T-helper 17 cell (primary cell): ENCODE measurements at places on chromosomes 16 and 17.

GRCh38 chr16:80527297-80527696 is 13.5 kb upstream of the DYNLRB2 start:
- H3K36me3 ChIP-seq: no peaks in the 10 kb centered on the region
- peaks cover 5% of the 10 kb centered on the region for H3K27me3 ChIP-seq
- H3K4me3 ChIP-seq: no peak overlapping the region
- no peak overlapping the region for H3K27ac ChIP-seq

GRCh38 chr16:89280546-89281188 is 63.2 kb downstream of the ZNF778 start:
- H3K4me1 ChIP-seq: no peaks in the 10 kb centered on the region
- no peaks in the 10 kb centered on the region for H3K27me3 ChIP-seq
- no peak overlapping the region for H3K4me3 ChIP-seq
- H3K27ac ChIP-seq: no peak overlapping the region
- H3K36me3 ChIP-seq: no peaks in the 10 kb centered on the region
- no peak for DNase-seq

DNA sequence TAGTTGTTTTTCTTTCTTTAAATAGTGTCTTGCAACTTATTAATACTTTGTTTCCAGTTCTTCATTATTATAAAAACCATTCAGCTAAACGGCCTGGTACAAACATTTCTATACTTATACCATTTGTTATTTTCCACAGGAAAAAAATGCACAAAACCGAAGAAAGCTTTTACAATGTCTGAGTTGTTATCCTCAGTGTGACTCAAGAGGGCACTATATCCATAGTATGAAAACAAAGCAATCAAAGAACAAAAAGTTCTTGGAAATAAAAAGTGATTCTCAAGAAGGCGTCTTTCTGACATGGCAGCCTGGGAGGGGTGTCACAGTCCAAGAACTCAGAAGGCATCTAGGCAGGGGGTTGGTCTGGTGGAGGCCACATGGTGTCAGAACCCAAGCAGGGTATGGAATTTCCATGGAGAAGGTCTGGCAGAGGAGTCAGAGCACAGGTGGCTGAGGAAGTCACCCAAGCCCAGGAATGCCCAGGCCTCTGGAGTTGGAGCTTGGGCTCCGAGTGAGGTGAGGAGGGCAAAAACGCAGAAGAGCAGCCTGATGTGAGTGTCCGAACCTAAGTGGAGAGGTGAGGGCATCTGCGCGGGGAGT is 70.9 kb upstream of the ATP2A3 start:
- DNase-seq: no peak
- peaks cover 5% of the 10 kb centered on the region for H3K36me3 ChIP-seq
- H3K4me3 ChIP-seq: no peak overlapping the region
- H3K27me3 ChIP-seq: no peaks in the 10 kb centered on the region
- peak overlapping the region; percentile 93 for H3K27ac ChIP-seq
- peaks cover 8% of the 10 kb centered on the region for H3K4me1 ChIP-seq

DNA sequence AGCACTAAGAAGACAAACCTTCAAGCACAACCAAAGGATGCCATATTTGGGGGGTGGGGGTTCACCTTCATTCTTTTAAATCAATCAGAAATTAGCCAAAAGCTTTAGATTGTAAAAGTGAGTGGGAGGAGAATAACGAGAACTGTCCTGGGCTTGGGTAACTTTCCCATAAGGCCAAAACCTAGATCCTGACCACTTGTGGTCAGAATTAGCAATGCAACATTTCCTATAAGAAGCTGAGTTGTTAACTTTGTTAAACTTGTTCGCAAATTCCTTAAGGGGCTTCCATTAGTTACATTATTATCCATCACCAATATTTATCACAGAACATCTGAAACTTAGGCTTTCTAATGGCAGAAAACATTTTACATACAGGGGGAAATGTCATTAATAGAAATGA is 25.1 kb downstream of the STAT5B start:
- peak overlapping the region; percentile 97 for H3K27ac ChIP-seq
- H3K4me3 ChIP-seq: no peak overlapping the region
- H3K27me3 ChIP-seq: no peaks in the 10 kb centered on the region
- H3K4me1 ChIP-seq: peaks cover 57% of the 10 kb centered on the region
- DNase-seq: no peak

DNA sequence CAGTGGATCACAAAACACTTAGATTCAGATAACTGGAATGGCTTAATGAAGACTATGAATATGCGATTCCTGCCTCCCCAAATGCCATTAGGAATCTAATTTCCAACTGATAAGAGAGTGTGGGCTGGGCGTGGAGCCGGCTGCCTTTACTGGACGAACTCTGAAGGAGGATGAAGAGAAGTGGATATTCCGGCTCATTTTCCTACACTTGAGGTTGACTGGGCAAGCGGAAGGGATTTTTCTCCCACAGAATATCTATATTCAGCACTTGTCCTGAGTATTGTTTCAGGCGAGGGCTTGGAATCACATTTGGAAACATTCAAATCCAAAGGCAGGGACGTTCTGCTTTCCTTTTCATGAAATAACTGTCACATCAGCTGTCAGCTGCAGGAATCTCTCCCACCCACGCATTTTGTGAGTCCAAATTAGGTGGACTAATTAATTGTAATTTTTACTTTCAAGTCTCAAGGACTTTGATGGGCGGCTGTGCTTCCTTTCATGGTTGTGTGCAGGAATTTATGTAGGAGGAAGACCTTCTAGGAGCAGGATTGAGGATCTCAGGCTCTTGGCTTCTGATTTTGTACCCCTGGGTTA is 138.5 kb downstream of the PITPNC1 start:
- H3K27ac ChIP-seq: peak overlapping the region; percentile 24
- peaks cover 37% of the 10 kb centered on the region for H3K4me1 ChIP-seq
- DNase-seq: no peak
- no peak overlapping the region for H3K4me3 ChIP-seq
- no peaks in the 10 kb centered on the region for H3K36me3 ChIP-seq
- H3K27me3 ChIP-seq: no peaks in the 10 kb centered on the region

GRCh38 chr16:53341792-53342191 is 92.5 kb upstream of the RBL2 start:
- no peak overlapping the region for H3K27ac ChIP-seq
- DNase-seq: no peak
- no peaks in the 10 kb centered on the region for H3K27me3 ChIP-seq
- peaks cover 3% of the 10 kb centered on the region for H3K4me1 ChIP-seq

DNA sequence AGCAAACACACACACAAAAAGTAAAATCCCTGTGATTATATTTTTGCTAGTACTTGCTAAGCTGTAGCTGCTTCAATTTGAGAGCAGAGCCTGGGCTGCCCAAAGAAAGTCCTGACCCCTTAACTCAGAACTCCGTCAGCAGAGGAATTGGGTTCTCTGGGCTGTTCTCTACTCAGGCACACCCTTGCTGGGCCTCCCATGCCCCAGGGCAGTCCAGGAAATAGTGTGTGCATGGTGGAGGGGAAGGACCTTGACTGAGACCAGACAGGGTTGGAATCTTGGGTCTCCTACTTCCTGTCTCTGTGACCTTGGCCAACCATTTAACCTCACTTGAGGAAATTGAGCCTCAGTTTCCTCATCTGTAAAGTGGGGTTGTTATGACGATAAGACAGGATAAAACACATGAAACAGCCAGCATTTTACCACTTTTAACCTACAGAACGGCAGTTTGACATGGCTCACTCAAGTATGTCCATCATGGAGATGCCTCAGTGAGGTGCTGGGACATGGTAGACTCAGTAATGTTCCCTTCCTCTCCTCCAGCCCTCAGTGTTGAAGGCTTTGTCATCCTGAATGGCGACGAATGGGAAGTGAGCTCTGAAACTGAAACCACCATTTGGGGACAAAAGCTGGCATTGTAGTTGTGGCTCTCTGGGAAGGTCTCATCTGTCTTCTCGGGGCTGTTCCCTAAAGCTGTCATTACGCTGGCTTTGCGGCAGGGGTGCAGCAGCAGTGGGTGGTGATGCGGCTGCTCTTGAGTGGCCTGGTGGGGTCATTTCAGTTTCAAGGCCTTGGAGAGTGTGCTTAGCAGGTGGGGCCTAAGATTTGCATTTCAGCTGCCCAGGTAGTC is 74.9 kb downstream of the CMIP start:
- no peaks in the 10 kb centered on the region for H3K27me3 ChIP-seq
- no peak for DNase-seq
- no peaks in the 10 kb centered on the region for H3K36me3 ChIP-seq

- H3K27ac ChIP-seq: peak overlapping the region; percentile 41
- no peak overlapping the region for H3K4me3 ChIP-seq
- no peak for DNase-seq
- peaks cover 7% of the 10 kb centered on the region for H3K36me3 ChIP-seq
- peaks cover 13% of the 10 kb centered on the region for H3K27me3 ChIP-seq
Observed at GRCh38 chr17:50472286-50472685, 3.6 kb upstream of the CHAD start.

DNA sequence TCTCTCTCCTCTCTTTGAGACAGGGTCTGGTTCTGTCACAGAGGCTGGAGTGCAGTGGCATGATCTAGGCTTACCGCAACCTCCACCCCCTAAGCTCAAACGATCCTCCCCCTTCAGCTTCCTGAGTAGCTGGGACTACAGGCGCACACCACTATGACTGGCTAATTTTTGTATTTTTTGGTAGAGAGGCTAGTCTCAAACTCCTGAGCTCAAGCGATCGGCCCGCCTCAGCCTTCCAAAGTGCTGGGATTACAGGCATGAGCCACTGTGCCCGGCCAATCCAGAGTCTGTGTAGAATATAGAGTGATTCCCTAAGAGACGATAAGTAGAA is 65.8 kb upstream of the RPH3AL start:
- peak overlapping the region; percentile 76 for H3K4me3 ChIP-seq
- peaks cover 58% of the 10 kb centered on the region for H3K4me1 ChIP-seq
- DNase-seq: no peak
- H3K27me3 ChIP-seq: no peaks in the 10 kb centered on the region
- H3K27ac ChIP-seq: peak overlapping the region; percentile 75

GRCh38 chr17:49656247-49656646 is 21.6 kb downstream of the SPOP start:
- H3K27ac ChIP-seq: peak overlapping the region; percentile 29
- DNase-seq: no peak
- no peaks in the 10 kb centered on the region for H3K27me3 ChIP-seq
- peaks cover 36% of the 10 kb centered on the region for H3K4me1 ChIP-seq

GRCh38 chr16:12708266-12708665 is 95.4 kb downstream of the CPPED1 start:
- H3K27ac ChIP-seq: no peak overlapping the region
- H3K4me1 ChIP-seq: no peaks in the 10 kb centered on the region
- no peak overlapping the region for H3K4me3 ChIP-seq
- no peak for DNase-seq
- no peaks in the 10 kb centered on the region for H3K27me3 ChIP-seq

DNA sequence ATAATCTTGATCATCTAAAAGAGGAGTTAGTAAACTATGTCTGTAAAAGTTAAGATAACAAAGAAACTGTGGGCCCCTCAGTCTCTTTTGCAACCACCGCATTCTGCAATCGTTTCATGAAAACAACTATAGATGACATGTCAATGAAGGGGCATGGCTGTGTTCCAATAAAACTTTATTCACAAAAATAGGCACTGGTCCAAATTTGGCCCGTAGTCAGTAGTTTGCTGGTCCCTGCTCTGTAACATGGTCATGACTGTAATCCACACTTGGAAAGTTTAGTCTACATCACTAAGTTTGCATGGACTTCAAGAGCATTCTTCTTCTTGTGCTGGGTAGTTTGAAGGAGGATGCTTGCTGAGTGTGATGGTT is 299.3 kb upstream of the PSMD7 start:
- DNase-seq: no peak
- H3K27ac ChIP-seq: no peak overlapping the region
- no peaks in the 10 kb centered on the region for H3K4me1 ChIP-seq
- H3K4me3 ChIP-seq: no peak overlapping the region
- H3K36me3 ChIP-seq: no peaks in the 10 kb centered on the region
- no peaks in the 10 kb centered on the region for H3K27me3 ChIP-seq

DNA sequence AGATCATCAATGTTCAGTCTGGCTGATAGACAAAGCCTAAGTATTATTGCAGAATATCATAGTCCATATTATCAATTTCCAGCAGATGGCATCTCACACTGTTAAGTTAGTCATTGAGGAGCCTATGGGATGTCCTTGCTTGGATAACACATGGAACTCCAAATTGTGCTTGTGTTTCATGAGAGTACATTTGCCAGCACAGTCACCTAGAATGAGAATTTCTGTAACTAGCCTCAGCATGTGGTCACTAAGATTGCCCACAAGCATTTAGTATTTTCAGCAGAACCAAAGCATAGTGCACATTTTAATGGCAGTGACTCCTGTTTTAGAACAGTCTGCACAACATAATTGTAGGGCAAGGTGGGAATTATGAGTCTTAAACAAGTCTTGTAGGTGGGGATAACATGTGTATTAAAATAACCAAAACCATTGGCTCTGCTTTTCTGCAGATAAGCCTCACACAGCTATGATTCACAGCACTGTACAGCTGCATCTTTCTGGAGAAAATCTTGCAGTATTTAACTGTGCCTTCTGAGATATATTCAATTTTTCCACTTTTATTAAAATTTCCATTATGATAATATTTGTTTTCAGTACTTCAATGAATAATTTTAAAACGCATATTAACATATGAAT is 882.8 kb upstream of the SOX9 start:
- no peak overlapping the region for H3K27ac ChIP-seq
- no peaks in the 10 kb centered on the region for H3K36me3 ChIP-seq
- H3K4me1 ChIP-seq: no peaks in the 10 kb centered on the region
- no peak overlapping the region for H3K4me3 ChIP-seq
- no peak for DNase-seq

- DNase-seq: no peak
- H3K27ac ChIP-seq: no peak overlapping the region
- H3K36me3 ChIP-seq: no peaks in the 10 kb centered on the region
- H3K4me1 ChIP-seq: peaks cover 5% of the 10 kb centered on the region
- no peaks in the 10 kb centered on the region for H3K27me3 ChIP-seq
- H3K4me3 ChIP-seq: no peak overlapping the region
Observed at GRCh38 chr17:51152766-51153209, 571 bp upstream of the NME1 start.

DNA sequence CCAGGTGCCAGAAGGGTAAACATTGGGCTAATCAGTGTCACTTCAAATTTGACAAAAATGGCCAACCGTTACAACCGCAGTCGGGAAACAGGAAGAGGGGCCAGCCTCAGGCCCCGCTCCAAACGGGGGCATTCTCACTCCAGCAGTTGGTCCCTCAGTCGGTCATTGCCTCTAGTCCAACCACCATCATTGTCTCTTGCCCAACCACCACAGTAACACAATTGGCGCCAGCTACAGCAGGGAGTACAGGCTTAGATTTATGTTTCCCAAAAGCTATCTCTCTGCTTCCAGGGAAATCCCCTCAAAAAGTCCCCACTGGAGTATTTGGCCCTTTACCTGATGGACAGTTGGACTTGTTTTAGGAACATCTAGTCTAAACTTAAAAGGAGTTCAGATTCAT is 20.3 kb downstream of the ALOX15B start:
- H3K4me3 ChIP-seq: peak overlapping the region; percentile 12
- peaks cover 11% of the 10 kb centered on the region for H3K4me1 ChIP-seq
- no peak overlapping the region for H3K27ac ChIP-seq
- no peak for DNase-seq
- H3K27me3 ChIP-seq: peaks cover 75% of the 10 kb centered on the region

- H3K4me1 ChIP-seq: peaks cover 5% of the 10 kb centered on the region
- no peaks in the 10 kb centered on the region for H3K36me3 ChIP-seq
- H3K4me3 ChIP-seq: no peak overlapping the region
- no peak overlapping the region for H3K27ac ChIP-seq
- DNase-seq: no peak
Observed at GRCh38 chr17:36682773-36683172, 81.4 kb downstream of the MRM1 start.
